ENCODE measurements at places on chromosomes 5 and 9. TPM values are rescaled to one million over a fixed set of nuclear protein-coding genes. Genes with fewer than 3 reads are reported as not detected.

DNA sequence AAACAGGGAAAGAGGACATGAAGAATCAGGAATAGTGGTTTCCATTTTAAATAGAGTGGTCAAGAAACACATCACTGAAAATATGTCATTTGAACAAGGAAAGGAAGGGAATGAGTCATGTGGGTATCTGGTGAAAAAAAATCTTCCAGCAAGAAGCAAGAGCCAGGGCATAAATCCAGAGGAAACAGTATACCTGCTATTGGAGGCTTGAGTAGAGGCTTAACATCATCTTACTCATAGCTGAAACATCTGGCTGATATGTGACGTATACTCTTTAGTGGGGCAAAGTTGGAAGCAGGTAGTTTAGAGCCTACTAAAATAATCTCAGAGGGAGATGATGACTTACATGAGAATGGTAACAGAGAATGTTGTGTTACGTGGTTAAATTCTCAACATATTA, 517.2 kb downstream of the CAAP1 start:
- no peak for DNase-seq

GRCh38 chr9:128282500-128282899, 6.4 kb downstream of the SWI5 start:
- no peak for DNase-seq

GRCh38 chr9:93247892-93248291, 64.0 kb downstream of the WNK2 start:
- DNase-seq, result no peak

DNA sequence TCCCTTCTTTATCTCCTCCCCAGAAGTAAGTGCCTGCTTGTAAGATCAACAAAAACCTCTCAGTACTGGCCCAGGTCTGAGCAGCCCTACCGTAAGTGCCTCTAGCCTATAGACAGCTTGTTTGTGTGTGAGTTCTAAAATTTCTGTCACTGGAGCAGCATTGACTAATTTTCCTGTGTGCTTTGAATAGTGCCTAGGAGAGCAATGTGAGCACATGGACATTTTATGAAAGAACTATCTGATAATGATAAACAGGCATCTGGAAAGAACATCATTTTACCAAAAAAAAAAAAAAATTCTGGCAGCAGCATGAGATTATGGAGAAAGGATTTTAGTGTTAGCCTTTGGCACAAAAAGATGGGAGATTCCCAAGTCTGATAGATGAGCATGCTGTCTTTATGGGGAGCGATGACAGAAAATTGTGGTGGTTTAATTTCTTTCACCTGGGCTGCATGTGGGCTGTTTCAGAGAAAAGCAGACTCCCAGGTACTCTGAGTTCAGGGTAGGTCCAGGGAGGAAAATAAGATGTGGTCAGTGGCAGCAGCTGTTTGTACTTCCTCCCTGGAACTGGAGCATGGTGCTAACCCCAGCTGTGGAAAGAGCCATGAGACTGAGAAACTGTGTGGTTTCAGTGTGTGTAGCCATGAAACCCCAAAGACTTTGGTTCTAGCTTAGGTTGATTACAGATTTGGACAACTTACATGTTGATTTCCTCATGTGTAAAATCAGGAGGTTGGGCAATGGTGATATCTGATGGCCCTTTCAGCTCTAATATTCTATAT, 419.9 kb downstream of the NTRK2 start:
- no peak for DNase-seq

The SLC45A2 gene
- 0.93 TPM for total RNA-seq

The WNK2 gene
- not detected for total RNA-seq

The WASHC1 gene
- total RNA-seq, result 35.2 TPM

Measured in naive thymus-derived CD8-positive, alpha-beta T cell (primary cell).